NCI-H226 (cell line): ENCODE measurements at places on chromosomes 1 and 21.

DNA sequence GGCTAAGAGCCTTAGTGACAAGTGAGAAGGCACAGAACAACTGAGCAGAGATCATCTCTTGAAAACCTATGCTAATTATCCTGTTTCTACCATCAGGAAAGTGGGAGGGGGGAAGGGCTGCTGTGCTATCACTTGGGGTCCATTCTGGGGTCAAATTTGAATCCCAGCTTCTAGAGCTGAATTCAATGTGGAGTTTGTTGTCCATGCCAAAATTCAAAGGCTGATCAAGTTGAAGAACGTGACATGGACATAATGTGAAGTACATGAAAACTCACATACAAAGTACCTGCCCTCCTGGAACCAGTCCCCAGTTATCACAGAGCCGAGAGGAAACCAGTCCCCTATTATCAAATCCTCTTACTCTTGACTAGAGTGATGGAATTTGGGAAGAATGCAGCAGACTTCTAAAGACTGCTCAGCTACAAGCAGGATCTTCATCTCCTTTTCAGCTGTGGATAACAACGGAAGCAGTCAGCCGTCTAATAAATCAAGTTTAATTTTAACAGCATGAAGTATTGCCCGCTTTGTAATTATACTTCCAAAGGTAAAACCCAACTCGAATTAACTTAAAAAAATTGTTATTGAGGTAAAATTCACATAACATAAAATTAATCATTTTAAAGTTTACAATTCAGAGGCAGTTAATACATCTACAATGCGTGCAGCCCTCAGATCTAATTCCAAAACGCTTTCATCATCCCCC lies 78.3 kb downstream of the SLC45A1 start:
- peak; percentile 74 for DNase-seq

DNA sequence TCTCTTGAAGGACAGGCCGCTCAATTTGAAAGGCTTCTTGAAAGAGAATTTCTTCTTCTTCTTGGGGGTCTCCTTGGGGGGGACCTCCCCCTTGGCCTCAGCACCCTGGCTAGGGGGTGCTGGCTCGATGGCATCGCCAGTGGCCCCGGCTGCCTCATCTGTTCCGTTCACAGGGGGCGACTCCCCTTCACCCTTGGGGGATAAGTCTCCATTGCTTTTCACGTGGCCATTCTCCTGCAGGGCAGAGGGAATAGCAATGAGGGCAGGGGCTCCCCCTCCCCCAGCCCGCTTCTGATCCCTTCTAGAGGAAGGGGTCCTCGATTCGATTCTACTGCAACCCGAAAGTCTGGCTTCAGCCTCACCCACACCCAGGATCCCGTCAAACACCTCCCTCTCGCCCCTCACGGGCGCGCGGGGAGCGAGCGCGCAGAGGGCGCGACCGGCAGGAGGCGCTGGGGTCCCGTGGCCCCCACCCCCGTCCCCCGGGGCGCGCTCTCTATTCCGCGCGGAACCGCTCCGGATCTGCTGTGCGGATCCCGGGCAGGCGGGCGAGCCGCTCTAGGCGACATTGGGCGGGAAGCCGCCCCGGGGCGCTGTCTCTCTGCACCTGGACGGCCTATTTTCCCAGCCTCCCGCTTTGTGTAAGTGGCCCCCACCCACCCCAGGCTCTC lies 1.0 kb downstream of the MARCKSL1 start:
- DNase-seq, result no peak

GRCh38 chr1:215957663-215958062 lies 390.6 kb downstream of the KCTD3 start:
- no peak for DNase-seq

GRCh38 chr1:185627171-185627570 lies 107.0 kb upstream of the HMCN1 start:
- no peak for DNase-seq

DNA sequence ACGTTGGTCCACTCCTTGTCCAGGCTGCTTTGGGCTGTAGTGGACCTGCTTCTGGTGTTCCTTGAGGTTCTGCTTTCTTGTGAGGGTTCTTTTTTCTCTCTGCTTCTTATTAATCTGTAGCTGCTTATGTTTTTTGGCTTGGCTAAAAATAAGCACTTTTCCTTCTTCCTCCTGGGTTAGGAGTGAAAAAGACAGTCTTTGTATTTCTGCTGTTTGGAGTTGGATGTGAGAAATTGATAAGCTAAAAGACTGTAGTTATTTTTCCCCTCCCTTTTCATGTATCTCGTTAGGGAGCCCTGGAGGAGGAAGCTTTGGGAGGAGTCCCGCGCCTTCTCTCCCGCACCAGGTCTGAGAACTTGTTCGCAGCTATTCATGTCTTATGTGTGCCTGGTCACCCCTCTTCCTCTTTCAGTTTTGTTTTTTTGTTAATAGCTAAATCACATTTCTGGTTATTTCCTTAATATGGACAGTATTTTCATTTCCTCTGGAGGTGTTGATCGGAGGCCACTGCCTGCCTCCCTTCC lies 79.0 kb downstream of the GALNT2 start:
- DNase-seq, result no peak

DNA sequence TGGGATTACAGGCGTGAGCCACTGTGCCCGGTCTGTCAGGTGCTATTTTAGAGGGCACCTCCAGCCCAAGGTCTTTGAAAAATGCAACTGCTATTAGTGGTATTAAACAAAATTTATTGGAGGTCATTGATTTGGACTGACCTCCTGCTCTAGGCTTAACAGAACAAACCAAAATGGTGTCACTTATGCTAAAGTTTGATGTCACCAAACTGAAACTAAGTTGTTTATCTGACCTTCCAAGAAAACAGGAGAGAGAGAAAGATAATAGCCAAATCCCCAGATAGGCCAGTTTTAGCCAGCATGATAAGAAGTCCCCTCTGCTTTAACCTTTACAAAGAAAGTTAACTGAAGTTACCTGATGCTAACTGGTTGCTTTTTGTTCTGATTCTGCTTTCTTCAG lies 8.1 kb upstream of the INAVA start:
- no peak for DNase-seq

DNA sequence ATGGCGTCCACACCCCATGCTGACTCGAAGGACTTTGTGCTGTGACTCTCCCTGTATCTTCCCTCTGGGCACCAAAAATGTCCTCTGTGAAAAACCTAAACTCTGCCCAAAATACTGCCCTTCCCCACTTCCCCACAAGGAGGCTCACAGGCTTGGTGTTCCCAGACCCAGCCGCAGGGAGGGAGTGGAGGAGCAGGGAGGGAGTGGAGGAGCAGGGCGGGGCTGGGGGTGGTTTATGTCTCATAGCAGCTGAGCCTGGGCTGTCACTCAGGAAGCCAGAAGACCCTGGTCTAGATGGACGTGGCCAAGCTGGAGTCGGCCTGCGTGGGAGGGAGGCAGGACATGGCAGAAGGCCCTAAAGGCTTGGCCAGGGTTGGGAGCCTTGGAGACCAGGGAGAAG lies 461.7 kb downstream of the PTPRU start:
- peak; percentile 4 for DNase-seq

DNA sequence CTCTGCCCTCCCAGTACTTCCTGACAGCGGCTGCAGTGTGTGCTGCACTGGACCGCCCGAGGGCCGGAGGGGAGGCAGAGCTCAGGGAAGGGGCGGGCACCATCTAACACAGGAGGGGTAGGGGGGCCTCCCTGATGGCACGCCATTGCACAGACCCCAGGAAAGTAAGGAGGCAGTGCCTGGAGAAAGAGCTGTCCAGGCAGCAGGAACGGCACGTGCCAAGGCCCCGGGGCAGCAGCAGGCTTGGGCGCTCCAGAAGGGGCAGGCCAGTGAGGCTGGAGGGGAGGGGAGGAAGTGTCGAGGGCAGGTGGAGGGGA lies 110.7 kb downstream of the CRYAA start:
- DNase-seq, result no peak

GRCh38 chr1:96792220-96792619 lies 70.6 kb downstream of the PTBP2 start:
- no peak for DNase-seq

- no peak for DNase-seq
These were observed 226.2 kb downstream of the ZNF326 start for GRCh38 chr1:90220941-90221693.

- no peak for DNase-seq
These were observed 7.2 kb upstream of the MAP10 start for GRCh38 chr1:232797856-232798510.

DNA sequence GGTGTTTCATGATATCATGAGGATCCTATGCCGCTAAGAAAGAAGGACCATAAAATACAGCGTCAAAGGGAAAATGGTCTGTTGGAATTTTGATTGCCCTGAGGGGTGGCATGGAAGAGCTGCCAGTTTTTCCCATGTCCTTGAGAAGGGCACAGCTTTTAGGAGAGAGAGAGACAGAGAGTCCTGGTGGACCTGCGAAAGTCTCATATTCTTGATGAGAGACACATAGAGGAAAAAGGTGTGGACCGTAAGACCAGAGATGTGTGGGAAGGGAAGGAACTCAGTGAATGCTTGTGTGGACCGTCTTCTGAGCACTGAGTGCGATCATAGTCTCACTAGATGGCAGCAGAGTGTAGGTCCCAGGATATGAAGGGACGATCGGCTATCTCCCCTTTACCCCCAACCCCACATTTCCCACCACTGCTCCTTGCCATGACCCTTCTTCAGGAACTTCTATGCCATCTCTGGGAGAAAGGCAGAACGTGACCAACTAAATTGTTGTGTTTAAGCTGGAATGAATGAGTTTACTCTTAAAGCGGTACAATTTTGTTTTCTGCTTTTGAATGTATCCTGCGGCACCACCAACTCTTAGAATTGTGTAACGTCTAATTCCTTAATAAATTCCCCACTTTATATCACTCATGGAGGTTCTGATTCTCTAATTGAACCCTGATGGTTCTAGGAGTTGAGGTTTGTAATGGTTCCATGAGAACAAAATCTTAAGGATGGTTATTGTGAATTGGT lies 117.7 kb downstream of the CTH start:
- DNase-seq, result no peak

GRCh38 chr1:208198236-208198635 lies 45.9 kb downstream of the PLXNA2 start:
- no peak for DNase-seq

DNA sequence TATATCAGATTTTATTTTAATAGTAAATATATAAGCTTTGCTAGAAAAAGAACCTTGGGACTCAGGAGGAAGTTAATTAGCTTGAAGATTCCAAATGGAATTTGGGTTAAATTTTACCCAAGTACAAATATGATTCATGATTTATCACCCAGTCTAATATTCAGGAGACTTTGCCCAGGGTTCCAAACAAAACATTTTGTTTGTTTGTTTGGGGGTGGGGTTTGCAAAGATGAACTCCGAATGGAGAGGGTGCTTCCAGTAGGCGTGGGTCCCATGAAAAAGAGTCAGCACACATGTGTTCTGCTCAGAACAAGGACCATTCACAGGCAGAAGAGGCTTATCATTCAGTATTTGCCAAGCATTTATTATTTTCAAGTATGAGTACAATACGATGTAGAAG lies 23.5 kb downstream of the KCNT2 start:
- DNase-seq, result no peak

DNA sequence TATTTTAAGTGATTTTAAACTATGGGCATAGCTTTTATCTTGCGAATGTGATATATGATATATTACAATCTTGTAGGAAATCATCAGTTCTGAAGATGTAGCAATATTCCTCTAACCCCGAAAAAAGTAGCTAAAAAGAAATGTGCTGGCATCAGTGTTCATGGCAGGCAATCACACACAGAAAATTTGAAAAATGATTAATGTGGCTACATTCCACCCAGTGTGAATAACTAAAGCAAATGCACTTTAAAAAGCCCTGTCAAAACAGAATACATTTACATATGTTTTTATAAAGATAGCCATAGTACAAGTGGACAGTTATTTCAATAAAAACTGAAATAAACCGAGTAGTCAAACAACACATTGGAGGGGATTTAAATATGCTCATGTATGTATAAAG lies 260.2 kb downstream of the HHAT start:
- DNase-seq, result no peak

- no peak for DNase-seq
These were observed 93.9 kb downstream of the NID1 start for GRCh38 chr1:235971020-235971419.

DNA sequence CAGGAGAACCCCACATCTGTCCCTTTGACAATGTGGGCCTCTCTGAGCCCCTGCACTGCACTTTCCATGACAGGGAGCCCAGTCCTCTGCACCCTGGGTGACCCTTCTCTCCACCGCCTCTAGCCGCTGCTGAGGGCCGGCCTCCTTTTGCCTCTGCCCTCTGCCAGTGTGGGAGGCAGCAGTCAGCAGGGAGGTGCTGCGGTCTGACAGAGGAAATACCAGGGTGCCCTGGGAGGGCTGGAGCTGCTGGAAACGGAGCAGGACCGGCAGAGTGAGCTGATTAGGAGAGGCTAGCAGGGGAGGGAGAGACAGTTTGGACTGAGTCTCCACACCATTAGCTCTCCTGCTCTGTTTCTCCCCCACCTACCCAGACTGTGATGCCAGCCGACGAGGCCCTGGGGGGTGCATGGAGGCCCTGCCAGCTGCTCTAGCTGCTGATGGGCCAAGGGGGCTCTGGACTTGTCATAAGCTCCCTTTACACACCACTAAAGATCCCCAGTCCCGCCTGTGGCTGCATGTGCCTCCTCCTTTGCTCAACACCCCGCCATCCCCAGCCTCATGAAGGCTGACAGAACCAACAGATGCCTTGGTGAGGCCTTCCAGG lies 171.1 kb upstream of the KLHDC7A start:
- peak; percentile 88 for DNase-seq

DNA sequence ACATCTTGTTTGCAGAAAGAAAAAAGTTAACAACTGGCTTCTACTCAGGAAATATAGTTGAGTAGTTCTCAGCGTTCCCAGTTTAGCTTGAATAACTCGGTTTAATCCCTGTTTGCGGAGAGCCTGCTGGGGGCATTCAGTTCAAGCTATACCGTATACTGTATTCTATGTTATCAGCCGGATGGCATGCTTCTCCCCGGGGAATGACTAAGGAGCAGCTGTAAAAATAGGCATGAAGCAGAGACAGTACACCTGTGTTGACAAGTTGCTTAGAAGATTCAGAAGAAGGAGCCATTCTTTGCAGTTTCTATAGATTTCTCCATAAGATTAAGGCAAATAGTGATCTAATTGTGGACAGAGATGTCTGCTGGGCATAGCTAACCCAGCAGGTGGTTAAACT lies 267.8 kb upstream of the NCAM2 start:
- DNase-seq, result no peak

DNA sequence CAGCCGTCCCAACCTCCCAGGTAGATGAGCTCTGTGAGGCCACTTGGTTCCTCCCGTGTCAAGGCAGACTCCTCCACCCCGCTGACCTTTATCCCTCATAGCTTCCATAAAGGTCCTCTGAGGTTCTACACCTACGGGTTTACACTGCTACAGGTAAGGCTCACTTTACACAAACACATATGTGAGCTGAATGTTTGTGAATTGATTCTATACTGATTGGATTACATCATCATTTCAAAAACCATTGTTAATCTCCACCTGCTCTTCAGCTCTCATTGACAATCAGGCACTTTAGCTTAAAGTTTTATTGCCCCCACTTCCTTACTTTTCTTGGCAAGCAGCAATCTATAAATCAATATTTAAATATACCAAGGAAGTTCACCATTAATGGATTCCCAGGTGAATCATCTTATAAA lies 12.8 kb upstream of the RGS16 start:
- no peak for DNase-seq

DNA sequence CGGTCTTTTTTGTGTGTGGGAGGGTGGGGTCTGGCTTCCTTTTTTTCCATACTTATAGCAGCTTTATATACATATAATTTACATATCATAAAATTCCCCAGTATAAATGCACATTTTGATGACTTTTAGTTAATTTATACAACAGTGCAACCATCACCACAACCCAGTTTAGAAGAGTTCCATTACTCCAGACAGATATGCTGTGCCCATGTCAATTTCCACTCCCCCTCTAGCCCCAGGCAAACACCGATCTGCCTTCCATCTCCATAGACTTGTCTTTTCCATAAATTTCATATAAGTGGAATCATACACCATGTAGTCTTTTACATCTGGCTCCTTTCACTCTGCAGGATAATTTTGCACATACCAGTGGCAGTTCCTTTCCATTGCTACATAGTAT lies 139.2 kb upstream of the SYT6 start:
- DNase-seq, result no peak
